ENCODE measurements at places on chromosomes 16 and 17. TPM values are rescaled to one million over a fixed set of nuclear protein-coding genes. Genes with fewer than 3 reads are reported as not detected.

DNA sequence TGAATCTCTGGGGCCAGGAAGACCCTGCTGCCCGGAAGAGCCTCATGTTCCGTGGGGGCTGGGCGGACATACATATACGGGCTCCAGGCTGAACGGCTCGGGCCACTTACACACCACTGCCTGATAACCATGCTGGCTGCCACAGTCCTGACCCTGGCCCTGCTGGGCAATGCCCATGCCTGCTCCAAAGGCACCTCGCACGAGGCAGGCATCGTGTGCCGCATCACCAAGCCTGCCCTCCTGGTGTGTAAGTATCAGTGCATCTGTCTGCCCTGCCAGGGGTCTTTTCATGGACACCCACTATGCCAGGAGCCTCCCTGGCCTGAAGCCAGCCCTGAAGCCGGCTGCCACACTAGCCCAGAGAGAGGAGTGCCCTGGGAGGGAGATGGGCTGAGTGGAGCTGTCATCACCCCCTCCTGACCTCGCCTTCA lies at the start of gene CETP:
Gene CETP (plus strand): TSS at position 100 of the 431 bp plus-strand sequence. CDS start 30 bp downstream, at position 130.
- no peak for DNase-seq
- H3K4me1 ChIP-seq, result peaks cover 24% of the 10 kb centered on the region
- H3K27ac ChIP-seq, result no peak within 1 kb of the TSS
- no peaks in the 10 kb centered on the region for H3K36me3 ChIP-seq
- no peak within 1 kb of the TSS for H3K4me3 ChIP-seq

GRCh38 chr17:62630365-62631085 lies 3.1 kb downstream of the MRC2 start:
- DNase-seq, result no peak
- H3K27me3 ChIP-seq, result peaks cover 18% of the 10 kb centered on the region
- H3K36me3 ChIP-seq, result no peaks in the 10 kb centered on the region
- peaks cover 13% of the 10 kb centered on the region for H3K4me1 ChIP-seq

Gene CES4A
- total RNA-seq, result 7.1 TPM

- H3K27ac ChIP-seq, result no peak overlapping the region
- H3K36me3 ChIP-seq, result peaks cover 35% of the 10 kb centered on the region
- H3K4me1 ChIP-seq, result peaks cover 17% of the 10 kb centered on the region
- no peak for DNase-seq
Measured at GRCh38 chr16:12113523-12114345, 137.2 kb downstream of the SNX29 start.

GRCh38 chr16:11114366-11115164 lies 141.4 kb downstream of the SOCS1 start:
- peaks cover 10% of the 10 kb centered on the region for H3K4me1 ChIP-seq
- H3K27ac ChIP-seq, result peak overlapping the region; percentile 9
- H3K27me3 ChIP-seq, result no peaks in the 10 kb centered on the region
- peaks cover 33% of the 10 kb centered on the region for H3K36me3 ChIP-seq
- DNase-seq, result no peak
- H3K4me3 ChIP-seq, result no peak overlapping the region

- no peak for DNase-seq
- H3K36me3 ChIP-seq, result no peaks in the 10 kb centered on the region
- no peaks in the 10 kb centered on the region for H3K27me3 ChIP-seq
- H3K27ac ChIP-seq, result no peak overlapping the region
- no peaks in the 10 kb centered on the region for H3K4me1 ChIP-seq
Measured at GRCh38 chr17:64282753-64283080, 19.7 kb upstream of the TEX2 start.

GRCh38 chr17:58120195-58120822 lies 27.9 kb upstream of the OR4D1 start:
- peaks cover 29% of the 10 kb centered on the region for H3K27me3 ChIP-seq
- DNase-seq, result no peak
- no peak overlapping the region for H3K4me3 ChIP-seq
- H3K27ac ChIP-seq, result no peak overlapping the region

GRCh38 chr17:77321649-77322513 lies 181.1 kb downstream of the SEC14L1 start:
- DNase-seq, result peak; percentile 26
- peak overlapping the region; percentile 96 for H3K27ac ChIP-seq
- peaks cover 3% of the 10 kb centered on the region for H3K36me3 ChIP-seq
- H3K4me3 ChIP-seq, result peak overlapping the region; percentile 92
- H3K27me3 ChIP-seq, result no peaks in the 10 kb centered on the region
- H3K4me1 ChIP-seq, result peaks cover 87% of the 10 kb centered on the region

Gene HS3ST4
- total RNA-seq, result not detected

Gene RAMP2
- total RNA-seq, result not detected

DNA sequence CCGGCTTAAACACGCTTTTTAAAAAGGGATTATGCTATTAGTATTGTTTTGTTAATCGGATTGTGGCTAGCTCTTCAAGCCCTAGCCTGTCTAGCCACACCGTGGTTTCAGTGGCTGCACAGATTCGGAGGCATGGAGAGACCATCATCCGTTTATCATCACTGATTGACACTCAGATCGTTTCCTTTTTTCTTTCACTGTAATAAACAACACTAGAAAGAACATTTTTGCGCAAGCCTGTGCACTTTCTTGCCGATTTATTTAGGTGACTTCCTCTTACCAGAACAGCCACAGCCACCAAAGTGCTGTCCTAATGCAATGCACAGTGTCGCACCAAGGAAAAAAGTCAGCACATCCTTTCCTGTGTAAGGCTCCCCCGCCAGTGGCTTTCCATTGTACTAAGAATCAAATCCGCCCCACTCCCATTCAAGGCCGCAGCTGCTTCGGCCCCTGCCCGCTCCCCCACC lies 78.2 kb downstream of the CRISPLD2 start:
- peaks cover 7% of the 10 kb centered on the region for H3K27me3 ChIP-seq
- no peaks in the 10 kb centered on the region for H3K36me3 ChIP-seq
- no peak for DNase-seq
- no peak overlapping the region for H3K27ac ChIP-seq
- H3K4me1 ChIP-seq, result no peaks in the 10 kb centered on the region
- no peak overlapping the region for H3K4me3 ChIP-seq

DNA sequence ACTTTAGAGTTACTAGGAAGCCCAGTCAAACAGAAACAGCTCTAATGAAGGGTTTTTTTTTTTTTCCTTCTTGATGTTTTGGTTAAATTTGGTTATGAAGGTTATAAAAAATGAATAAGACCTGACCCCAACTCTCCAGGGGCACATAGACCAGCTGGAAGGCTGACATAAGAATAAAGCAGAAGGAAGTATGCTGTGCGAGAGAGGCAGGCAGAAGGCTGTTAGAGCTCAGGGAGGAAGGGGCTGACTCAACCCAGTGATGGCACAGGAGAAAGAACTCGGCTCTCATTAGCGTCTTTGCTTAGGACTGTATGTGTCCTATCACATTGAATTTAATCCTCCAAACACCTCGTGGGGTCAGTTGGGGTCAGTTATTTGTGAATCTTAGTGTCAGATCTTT lies 474.6 kb downstream of the PMP22 start:
- no peak overlapping the region for H3K27ac ChIP-seq
- DNase-seq, result no peak
- H3K4me3 ChIP-seq, result no peak overlapping the region
- H3K36me3 ChIP-seq, result no peaks in the 10 kb centered on the region
- H3K27me3 ChIP-seq, result peaks cover 19% of the 10 kb centered on the region
- peaks cover 13% of the 10 kb centered on the region for H3K4me1 ChIP-seq

Gene HYDIN
- total RNA-seq, result not detected

- peak overlapping the region; percentile 88 for H3K4me3 ChIP-seq
- peak overlapping the region; percentile 97 for H3K27ac ChIP-seq
- DNase-seq, result peak; percentile 40
- no peaks in the 10 kb centered on the region for H3K27me3 ChIP-seq
Measured at GRCh38 chr17:29140631-29141513, 39.3 kb downstream of the MYO18A start.

Gene PRM3
- total RNA-seq, result not detected

- peaks cover 34% of the 10 kb centered on the region for H3K4me1 ChIP-seq
- H3K27me3 ChIP-seq, result no peaks in the 10 kb centered on the region
- peaks cover 87% of the 10 kb centered on the region for H3K36me3 ChIP-seq
- DNase-seq, result no peak
Measured at GRCh38 chr16:15672514-15673167, 22.6 kb downstream of the NDE1 start.

DNA sequence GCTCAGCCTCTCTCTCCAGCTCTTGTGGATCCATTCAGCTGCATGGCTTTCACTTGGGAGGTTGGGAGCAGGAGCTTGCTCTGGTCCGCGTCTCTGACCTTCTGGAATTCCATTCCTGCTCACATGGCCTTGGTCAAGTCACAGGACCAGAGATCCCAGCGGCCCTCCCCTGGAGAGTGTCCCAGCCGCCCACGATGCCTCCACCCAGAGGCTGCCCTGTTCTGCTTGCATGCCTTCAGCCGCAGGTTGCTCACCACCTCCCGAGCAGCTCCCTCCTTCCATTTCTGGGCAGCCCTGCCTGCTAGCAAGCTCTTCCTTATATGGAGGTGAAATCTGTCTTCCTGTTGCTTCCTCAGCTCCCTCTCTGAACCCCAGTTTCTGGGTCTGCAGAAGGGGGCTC lies 32.6 kb downstream of the RAI1 start:
- H3K27me3 ChIP-seq, result no peaks in the 10 kb centered on the region
- peaks cover 26% of the 10 kb centered on the region for H3K4me1 ChIP-seq
- DNase-seq, result no peak
- no peak overlapping the region for H3K4me3 ChIP-seq

GRCh38 chr17:37700881-37701280 lies 44.0 kb downstream of the HNF1B start:
- H3K4me3 ChIP-seq, result no peak overlapping the region
- H3K36me3 ChIP-seq, result peaks cover 16% of the 10 kb centered on the region
- H3K27me3 ChIP-seq, result peaks cover 3% of the 10 kb centered on the region
- peaks cover 17% of the 10 kb centered on the region for H3K4me1 ChIP-seq
- DNase-seq, result no peak

Gene PIRT
- total RNA-seq, result not detected

DNA sequence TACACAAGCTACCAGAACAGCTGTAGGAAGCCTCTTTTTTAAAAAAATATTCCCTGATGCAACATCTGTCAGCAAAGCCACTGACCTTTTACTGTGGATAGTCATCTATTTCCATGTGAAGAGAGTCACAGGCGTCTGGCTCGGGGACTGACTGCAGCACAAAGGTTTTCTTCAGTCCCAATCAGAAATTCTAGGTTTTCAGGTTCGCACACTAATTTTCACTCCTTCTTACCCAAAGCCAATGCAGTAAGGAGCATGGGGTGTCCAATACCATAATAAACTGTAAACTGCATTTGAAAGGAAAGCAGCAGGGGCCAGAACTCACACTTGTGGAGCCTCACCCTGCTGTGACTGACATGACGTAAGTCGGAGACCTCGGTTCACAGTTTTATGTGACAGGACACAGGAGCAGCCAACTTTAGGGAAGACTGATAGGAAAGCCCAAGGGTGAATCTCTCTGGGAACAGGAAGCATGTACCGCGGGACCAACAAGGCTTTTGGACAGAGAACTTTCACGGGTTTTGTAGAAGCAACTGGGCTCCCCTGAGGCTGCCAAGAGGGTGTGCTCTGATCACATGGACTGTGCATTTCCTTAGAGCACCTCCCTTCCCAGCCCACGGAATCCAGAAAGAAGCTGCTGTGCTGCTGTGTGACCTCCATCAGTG lies 9.1 kb upstream of the TMEM100 start:
- H3K36me3 ChIP-seq, result no peaks in the 10 kb centered on the region
- peaks cover 3% of the 10 kb centered on the region for H3K4me1 ChIP-seq
- H3K4me3 ChIP-seq, result no peak overlapping the region
- peaks cover 33% of the 10 kb centered on the region for H3K27me3 ChIP-seq
- H3K27ac ChIP-seq, result no peak overlapping the region
- no peak for DNase-seq

Gene KRTAP3-1
- total RNA-seq, result not detected

Gene CPHXL2
- not detected for total RNA-seq

- no peak for DNase-seq
- peaks cover 60% of the 10 kb centered on the region for H3K4me1 ChIP-seq
- H3K27me3 ChIP-seq, result no peaks in the 10 kb centered on the region
- peaks cover 4% of the 10 kb centered on the region for H3K36me3 ChIP-seq
- peak overlapping the region; percentile 63 for H3K4me3 ChIP-seq
Measured at GRCh38 chr16:58127033-58127556, 2.1 kb downstream of the CFAP20 start.

- no peak for DNase-seq
- H3K4me1 ChIP-seq, result no peaks in the 10 kb centered on the region
- H3K27me3 ChIP-seq, result peaks cover 6% of the 10 kb centered on the region
- no peak overlapping the region for H3K4me3 ChIP-seq
Measured at GRCh38 chr16:85094812-85095211, 17.5 kb downstream of the CIBAR2 start.

DNA sequence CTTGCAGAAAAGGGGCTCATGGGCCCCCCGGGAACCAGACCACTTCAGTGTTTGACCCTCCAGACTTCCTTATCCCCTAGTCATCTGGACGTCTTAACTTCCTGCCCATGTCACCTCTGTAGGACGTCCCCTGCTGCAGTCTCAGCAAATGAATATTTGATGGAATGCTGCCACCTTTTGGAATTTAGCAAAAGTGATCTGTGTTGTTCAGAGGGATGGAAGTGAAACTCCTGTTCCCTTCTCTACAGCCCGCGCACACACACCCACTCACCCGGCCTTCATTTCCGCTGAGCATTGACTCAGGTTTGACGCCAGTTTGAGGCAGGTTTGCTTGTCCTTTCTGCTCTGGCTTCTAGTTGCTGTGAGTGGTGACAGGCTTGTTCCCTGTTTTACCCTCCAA lies 507.2 kb upstream of the EEF2KMT start:
- no peaks in the 10 kb centered on the region for H3K4me1 ChIP-seq
- H3K27me3 ChIP-seq, result no peaks in the 10 kb centered on the region
- no peak overlapping the region for H3K4me3 ChIP-seq
- DNase-seq, result no peak
- no peak overlapping the region for H3K27ac ChIP-seq

Gene DRC3
- not detected for total RNA-seq

Gene TMEM88
- total RNA-seq, result 3.2 TPM

Gene SEC14L5
- total RNA-seq, result not detected

Gene KRT15
- total RNA-seq, result not detected

- H3K4me3 ChIP-seq, result no peak overlapping the region
- no peak for DNase-seq
- peaks cover 1% of the 10 kb centered on the region for H3K36me3 ChIP-seq
- peaks cover 24% of the 10 kb centered on the region for H3K4me1 ChIP-seq
Measured at GRCh38 chr16:68528233-68528632, 10.9 kb upstream of the ZFP90 start.

DNA sequence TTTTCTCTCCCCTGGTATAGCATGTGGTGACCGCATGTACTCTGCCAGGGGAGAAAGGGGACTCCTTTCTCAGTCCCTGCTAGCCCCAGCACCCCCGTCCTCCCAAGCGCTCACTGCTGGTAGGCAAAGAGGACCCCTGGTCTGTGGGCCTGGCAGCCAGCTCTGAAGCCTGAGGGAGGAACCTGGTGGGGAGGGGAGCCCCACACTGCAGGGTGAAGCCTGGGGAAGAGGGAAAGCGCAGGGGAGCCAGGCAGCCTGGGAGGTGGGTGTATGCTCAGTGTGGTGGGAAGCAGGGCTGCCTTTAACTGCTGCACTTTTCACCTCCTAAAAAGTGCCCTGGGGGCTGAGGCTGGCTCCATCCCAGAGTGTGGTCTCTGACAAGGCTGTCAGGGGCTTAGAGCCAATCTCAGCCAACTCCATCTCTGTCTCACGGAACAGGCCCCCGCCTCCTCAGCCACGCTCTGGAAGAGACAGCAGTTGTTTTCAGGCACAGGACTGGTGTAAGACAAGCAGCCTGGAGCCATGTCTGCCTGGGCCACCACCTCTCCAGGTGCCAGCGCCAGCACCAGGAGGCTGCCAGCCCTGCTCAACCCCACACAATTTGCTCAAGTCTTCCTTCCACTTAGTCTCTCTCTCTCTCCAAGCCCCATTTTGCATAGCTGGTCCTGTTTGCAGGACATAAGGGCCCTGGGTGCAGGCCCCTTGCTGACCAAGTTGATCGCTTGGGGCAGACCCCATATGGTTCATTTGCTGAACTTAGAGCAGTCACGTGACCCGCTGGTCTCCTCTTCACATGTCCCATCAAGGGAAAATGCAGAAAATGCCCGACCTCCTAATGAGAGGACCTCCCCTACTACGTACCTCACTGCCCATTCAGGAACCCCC lies 14.7 kb upstream of the TBX2 start:
- H3K4me1 ChIP-seq, result peaks cover 1% of the 10 kb centered on the region
- no peak overlapping the region for H3K27ac ChIP-seq
- peaks cover 1% of the 10 kb centered on the region for H3K36me3 ChIP-seq
- peaks cover 4% of the 10 kb centered on the region for H3K27me3 ChIP-seq
- no peak overlapping the region for H3K4me3 ChIP-seq
- DNase-seq, result no peak
